ENCODE measurements at places on chromosomes 12 and 14. TPM values are rescaled to one million over a fixed set of nuclear protein-coding genes. Genes with fewer than 3 reads are reported as not detected.

The CLEC1B gene
- not detected for total RNA-seq

The AQP6 gene
- total RNA-seq, result 0.46 TPM

The CCDC38 gene
- total RNA-seq, result not detected

The CELA1 gene
- total RNA-seq, result not detected

The EML1 gene
- total RNA-seq, result 38.5 TPM

The KRT1 gene
- 0.46 TPM for total RNA-seq

The RTL1 gene
- total RNA-seq, result 0.92 TPM
